ENCODE measurements at places on chromosomes 4 and X. TPM values are rescaled to one million over a fixed set of nuclear protein-coding genes. Genes with fewer than 3 reads are reported as not detected.

RASGEF1B gene
- 15.6 TPM for total RNA-seq

DNA sequence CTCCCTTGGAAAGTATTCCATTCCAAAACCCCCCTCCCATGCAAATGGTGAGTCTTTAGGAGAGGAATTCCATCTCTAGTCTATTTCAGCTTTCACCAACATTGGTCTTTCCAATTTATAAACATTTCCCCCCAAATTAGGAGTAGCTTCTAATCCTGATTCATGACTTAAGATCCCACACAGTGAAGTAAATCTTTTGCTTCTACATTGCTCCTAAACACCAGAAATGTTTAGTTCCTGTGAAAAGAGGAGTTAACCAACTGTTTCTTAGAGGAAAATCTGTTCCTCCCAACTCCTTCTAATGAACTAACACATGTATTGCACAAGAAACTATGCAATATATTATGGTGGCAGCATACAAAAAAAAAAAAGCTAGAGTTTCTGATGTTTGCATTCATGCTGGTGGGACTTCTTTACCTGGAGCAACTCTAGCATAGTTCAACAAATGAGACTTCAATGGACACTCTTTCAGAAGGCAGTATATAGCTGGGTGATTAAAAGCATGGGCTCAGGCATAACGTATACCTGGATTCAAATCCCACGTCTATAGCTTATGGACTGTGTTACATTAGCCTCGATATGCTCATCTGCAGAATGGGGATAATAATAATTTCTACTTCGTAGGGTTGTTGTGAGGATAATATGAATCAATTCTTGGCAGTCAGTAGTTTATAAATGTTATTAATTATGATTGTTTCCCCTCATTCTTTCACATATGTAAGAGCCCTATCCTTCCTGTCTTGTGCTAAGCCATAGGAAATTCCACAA is 131.6 kb upstream of the TMEM164 start:
- no peak for DNase-seq

DUX4 gene
- total RNA-seq: not detected

RNF150 gene
- 24.3 TPM for total RNA-seq

DNA sequence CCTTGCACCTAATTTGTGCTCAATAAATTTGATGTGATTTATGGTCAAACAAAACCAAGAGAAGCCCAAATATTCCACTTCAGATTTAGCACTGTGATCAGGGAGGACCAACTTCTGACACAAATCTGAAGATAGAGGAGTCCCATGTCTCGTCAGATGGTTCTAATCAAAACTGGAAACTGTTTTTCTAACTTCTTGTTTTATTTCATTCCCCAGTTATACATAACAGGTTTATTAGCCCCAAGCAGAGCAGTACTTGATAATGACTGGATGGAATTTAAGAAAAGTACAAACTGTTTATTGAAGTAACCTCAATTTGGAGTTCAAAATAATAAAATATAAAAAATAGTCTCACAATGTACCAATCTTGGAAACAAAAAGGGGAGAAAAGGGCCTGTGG is 310.3 kb downstream of the LDB2 start:
- no peak for DNase-seq

SSX4 gene
- total RNA-seq: not detected

DNA sequence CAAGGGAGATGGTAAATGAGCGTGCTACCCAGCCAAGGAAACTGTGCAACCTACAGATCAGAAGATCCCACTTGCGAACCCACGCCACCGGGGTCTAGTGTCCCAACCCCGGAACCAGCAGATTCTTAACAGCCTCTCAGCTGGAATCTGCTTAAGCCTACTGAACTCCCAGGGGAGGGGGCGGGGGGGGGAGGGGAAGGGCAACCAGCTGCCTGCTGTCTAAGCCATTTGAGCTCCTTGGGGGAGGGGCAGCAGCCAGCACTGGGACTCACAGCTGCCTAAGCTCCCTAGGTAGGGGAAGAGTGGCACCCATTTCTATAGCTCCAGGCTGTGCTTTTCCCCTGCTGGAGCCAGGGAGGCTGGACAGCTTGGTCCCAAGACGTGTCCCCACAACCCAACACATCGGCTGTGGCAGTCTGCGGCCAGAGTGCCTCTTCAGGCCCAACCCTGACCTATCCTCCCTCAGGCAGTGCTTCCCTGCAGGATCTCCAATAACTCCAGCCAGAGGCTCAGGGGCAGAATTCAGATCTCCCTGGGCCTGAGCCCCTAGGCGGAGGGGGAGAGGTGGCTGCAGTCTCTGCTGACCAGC is 289.2 kb downstream of the LDB2 start:
- no peak for DNase-seq

GRCh38 chr4:183801457-183802165 is 103.5 kb upstream of the STOX2 start:
- no peak for DNase-seq

BCLAF3 gene
- 22.2 TPM for total RNA-seq

- DNase-seq: no peak
Observed at GRCh38 chr4:92104506-92104905, 199.3 kb upstream of the GRID2 start.

DNA sequence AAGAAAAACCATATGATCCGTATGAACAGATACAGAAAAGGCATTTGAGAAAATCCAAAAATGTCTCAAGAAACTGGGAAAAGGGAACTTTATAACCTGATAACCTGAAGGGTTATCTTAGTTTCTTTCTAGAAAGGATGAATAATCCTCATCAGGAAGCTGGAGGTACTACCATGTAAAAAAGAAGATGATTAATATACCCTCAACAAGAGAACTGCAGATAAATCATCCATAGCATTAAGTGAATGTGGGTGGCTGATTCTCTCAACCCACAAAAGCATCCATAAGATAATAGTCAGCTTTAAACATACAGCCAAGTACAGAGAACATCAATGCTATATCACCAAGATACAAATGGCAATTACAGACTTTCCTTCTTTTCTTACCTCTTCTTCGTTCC is 26.4 kb downstream of the ANAPC10 start:
- DNase-seq: no peak

MND1 gene
- 2.1 TPM for total RNA-seq

KLHL4 gene
- total RNA-seq: under 0.01 TPM

- DNase-seq: no peak
Observed at GRCh38 chr4:57059890-57060716, 50.1 kb downstream of the IGFBP7 start.

HADH gene
- total RNA-seq: 49.2 TPM

DNA sequence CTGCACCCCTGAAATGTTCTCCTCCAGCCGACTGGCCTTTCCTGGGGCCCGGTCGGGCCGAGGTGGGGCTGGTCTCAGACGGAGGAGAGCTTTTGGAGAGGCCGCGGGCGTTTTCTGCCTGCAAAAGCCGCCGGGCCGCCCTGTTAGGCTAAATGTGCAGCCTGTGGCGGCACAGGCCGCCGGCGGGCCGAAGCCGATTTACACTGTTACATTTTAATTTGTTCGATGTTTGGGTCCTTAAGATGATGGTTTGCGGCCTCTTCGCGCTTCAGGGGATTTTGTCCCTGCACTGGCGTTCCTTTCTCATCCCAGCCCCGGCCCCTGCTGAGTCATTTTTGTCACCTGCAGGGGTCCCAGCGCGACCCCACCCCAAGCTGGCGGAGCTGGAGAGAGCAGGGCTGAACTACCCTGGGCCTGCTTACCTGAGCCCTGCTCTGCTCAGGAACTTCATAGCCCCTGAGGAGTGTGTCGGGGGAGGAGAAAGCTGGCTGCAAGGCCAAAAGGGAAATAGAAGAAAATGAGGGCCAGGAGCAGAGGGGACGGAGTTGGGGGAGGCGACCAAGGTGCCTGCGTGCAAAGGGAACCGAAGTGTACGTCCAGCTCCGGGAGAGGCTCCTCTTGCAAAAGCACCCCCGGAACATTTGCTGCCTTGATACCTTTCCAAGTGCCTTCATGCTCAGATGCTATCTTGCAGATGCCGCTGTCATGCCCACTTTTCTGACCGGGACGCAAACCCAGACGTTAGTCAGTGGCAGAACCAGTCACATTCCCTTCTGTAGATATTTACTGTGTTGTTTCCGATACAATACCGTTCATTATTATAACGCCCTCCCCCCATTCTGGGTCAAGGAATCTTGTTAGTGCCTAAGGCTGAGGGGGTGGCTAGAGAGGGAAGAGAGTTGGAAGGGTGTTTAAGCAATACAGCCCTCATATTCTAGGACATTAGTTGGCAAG is 977 bp upstream of the RBBP7 start:
- no peak for DNase-seq

GRCh38 chr4:88747351-88747750 is 49.7 kb upstream of the NAP1L5 start:
- DNase-seq: no peak

DNA sequence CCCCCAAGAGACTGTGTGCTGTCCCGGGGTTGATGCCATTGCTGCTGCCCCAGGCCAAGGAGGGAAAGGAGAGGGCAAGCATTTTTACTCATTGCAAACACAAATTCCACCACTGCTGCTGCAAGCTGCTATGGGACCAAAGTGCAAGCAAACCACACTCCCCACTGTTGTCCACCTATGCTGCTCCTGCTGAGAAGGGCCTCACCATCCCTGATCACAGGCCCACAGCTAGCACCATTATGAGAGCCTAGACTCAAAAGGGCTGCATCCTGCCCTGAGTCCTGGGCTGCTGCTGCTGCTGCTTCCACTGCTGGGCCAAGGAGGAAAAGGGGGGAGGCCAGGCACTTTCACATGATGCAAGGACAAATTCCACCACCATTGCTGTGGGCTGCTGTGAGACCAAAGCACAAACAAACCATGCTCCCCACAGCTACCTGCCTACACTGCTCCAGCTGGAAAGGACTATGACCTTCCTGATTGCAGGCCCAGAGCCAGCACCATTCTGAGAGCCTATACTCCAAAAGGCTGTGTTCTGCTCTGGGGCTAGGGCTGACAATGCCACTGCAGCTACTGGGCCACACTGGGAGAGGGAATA is 218.2 kb upstream of the ZCCHC13 start:
- no peak for DNase-seq

GRCh38 chr4:142463206-142463605 is 382.9 kb downstream of the INPP4B start:
- DNase-seq: no peak

GPR143 gene
- 0.21 TPM for total RNA-seq

GRCh38 chr4:32858971-32859370 is 2138.8 kb downstream of the PCDH7 start:
- no peak for DNase-seq

OTUD6A gene
- not detected for total RNA-seq

DNA sequence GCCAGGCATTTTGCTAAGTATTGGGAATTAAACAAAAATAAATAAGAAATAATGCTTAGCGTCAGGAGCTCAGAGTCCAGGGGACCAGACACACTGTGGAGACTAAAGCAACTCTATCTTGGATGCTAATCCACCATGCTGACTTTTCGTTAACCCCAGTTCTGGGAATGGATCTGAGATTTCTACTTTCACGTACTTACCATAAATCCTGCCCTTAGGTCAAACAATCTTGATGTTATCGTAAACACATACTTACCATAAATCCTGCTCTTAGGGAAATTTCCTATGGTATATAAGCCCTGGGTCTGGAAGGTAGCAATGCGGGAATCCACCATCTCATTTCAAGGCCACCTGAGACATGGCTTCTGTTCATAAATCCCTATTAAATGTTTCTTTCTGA is 204.5 kb upstream of the IGFBP7 start:
- DNase-seq: no peak

- DNase-seq: no peak
Observed at GRCh38 chrX:2313864-2314640, 186.7 kb downstream of the DHRSX start.

- no peak for DNase-seq
Observed at GRCh38 chrX:12770440-12770839, 20.8 kb upstream of the PRPS2 start.

- DNase-seq: no peak
Observed at GRCh38 chr4:3525532-3526430, 6.4 kb downstream of the LRPAP1 start.

GRCh38 chr4:124104628-124105027 is 607.9 kb downstream of the ANKRD50 start:
- no peak for DNase-seq

C4orf36 gene
- total RNA-seq: 5.3 TPM

DNA sequence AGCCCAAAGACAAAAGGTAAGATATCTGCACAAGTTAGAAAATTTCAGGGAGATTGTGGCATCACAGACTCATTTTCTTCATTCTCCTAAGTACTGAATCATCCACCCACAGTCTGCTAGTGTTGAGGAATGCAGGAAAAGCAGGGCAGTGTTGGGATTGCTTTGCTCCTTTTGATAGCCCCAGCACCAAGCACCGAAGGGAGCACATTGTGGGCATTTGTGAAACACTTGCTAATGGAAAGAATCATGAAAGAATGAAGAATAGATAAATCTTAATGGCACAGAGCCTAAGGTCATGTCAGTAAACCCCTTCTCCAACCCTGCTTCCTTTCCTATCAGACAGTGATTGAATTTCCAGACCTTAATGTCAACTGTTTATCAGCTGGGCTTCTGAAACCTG is 103.1 kb upstream of the GPRIN3 start:
- no peak for DNase-seq

DNA sequence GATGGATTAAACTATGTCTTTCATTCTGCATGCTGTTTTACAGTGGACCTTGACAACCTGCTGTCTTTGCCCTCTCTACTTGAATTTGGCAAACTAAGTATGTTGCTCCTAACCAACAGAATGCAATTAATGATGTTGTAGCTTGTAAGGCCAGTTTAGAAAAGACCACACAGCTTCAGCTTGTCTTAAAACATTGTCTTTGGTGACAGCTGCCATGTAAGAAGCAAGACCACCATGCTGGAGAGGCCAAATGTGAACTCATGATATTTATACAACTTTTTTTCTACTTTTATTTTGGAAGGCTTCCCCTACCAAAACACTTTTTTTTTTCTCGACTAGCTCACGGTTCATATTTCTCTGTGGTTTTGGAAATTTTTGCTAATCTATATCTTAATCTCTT is 278.0 kb upstream of the GNPDA2 start:
- no peak for DNase-seq

Data from tibial nerve (tissue), 4 donors.